ENCODE measurements at places on chromosomes 2 and 18. TPM values are rescaled to one million over a fixed set of nuclear protein-coding genes. Genes with fewer than 3 reads are reported as not detected.
A peak's percentile ranks its signal among the peaks of the same experiment; 100 is the strongest.

The GPR45 gene
- not detected for total RNA-seq

GRCh38 chr2:210617732-210618330, 61.4 kb downstream of the CPS1 start:
- H3K4me3 ChIP-seq, result no peak overlapping the region
- peaks cover 28% of the 10 kb centered on the region for H3K4me1 ChIP-seq
- H3K27ac ChIP-seq, result no peak overlapping the region
- H3K27me3 ChIP-seq, result no peaks in the 10 kb centered on the region
- no peak for DNase-seq

DNA sequence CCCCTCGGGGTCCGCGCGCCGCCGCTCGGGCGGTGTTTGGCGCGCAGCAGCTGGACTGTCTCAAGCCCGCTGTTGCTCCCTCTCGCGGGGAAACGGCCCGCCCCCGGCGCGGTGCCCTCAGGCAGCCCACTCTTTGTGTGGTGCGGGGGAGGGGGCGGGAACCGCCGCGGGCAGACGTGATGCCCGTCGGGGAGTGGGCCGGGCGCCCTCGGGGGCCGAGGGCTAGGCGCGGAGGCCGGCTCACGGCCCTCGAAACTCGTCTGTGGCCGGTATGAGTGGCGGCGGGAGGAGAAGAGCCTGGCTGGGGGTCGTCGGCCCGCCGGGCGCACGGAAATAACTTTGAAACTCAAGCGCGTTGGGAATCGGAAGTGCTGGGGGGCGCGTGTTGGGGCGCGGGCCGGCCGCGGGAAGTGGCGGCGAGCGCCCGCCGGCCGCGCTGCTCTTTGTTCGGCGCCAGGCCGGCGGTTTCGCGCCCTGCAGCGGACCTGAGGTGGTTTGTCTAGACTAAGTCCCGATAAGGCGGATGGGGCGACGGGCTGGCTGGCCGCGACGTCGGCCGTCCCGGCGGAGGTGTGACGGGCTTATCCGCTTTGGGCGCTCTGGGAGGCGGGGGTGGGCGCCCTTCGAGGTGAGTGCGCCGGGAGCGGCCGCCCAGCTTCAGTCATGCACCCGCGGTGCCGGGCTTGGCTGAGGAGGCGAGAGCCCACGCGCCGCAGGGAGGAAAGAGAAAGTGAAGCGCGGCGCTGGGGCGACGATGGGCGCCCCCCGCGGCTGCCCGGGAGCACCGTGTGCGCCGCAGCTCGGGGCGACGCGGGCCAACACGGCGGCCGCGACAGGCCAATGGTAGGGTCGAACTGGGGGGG, 679 bp downstream of the PTMA start:
- H3K27ac ChIP-seq, result peak overlapping the region; percentile 99
- H3K4me3 ChIP-seq, result peak overlapping the region; percentile 85
- H3K36me3 ChIP-seq, result peaks cover 8% of the 10 kb centered on the region

DNA sequence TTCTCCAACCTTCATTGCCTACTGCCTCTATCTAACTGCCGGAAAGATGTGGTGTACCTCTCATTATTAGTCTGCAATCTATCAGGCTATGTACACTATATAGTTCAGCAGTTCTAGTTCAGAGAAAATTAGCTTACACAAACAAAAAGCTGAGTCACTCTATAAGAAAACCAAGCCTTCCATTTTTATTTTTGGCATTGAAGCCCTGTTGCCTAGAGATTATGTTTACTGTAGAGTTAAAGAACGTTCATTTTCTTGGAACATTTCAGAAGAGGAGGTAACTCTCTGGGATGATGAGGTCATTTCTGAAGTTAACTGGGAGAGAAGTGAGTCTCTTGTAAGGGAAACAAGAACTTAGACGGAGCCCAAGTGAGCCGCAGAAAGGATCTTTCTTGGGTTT, 133.5 kb downstream of the FAM124B start:
- no peaks in the 10 kb centered on the region for H3K36me3 ChIP-seq
- H3K4me3 ChIP-seq, result no peak overlapping the region
- no peak overlapping the region for H3K27ac ChIP-seq
- no peak for DNase-seq
- H3K27me3 ChIP-seq, result no peaks in the 10 kb centered on the region

GRCh38 chr2:156884216-156884615, 373.3 kb upstream of the GALNT5 start:
- no peak for DNase-seq
- no peak overlapping the region for H3K27ac ChIP-seq
- no peaks in the 10 kb centered on the region for H3K27me3 ChIP-seq
- no peak overlapping the region for H3K4me3 ChIP-seq
- H3K4me1 ChIP-seq, result no peaks in the 10 kb centered on the region

- H3K4me3 ChIP-seq, result no peak overlapping the region
- no peaks in the 10 kb centered on the region for H3K36me3 ChIP-seq
- no peak overlapping the region for H3K27ac ChIP-seq
- no peaks in the 10 kb centered on the region for H3K27me3 ChIP-seq
Measured at GRCh38 chr2:120857422-120857821, 121.8 kb downstream of the GLI2 start.

The TGFA gene
- 1.4 TPM for total RNA-seq

Measured in liver (tissue), 10 donors.